Daoy (cell line): ENCODE measurements at places on chromosomes 2 and 18.

DNA sequence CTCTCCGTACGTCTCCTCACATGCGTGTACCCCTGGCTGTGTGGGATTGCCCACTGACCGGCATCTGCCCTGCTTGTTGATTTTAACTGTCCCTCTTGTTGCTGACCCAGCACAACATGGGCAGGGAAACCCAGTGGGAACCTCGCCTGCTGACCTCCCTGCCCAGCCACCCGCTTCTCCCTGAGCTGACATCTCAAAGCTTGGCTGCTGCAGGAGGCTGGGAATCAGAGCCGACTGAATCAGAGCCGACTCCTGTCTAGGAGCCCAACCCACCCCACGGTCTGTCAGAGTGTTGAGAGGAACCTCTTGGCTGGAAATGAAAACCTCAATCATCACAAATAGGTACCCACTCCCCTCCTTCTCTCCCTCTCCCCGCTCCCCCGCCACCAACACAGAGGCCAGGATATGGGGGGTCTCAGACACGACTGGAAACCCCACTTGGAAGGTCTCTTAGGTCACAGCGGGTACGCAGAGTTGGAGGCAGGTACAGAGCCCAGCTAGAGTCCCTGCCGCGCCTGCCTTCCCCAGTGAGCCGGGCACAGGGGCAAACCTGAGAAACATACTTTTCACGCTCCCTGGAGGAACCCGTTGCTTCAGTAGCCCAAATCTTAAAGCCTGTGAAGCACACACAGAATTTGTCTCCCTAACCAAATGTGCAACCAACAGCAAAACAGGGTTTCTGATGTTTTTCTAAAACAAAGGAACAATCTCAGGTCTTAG is 784 bp downstream of the EDAR start:
- no peak for DNase-seq

DNA sequence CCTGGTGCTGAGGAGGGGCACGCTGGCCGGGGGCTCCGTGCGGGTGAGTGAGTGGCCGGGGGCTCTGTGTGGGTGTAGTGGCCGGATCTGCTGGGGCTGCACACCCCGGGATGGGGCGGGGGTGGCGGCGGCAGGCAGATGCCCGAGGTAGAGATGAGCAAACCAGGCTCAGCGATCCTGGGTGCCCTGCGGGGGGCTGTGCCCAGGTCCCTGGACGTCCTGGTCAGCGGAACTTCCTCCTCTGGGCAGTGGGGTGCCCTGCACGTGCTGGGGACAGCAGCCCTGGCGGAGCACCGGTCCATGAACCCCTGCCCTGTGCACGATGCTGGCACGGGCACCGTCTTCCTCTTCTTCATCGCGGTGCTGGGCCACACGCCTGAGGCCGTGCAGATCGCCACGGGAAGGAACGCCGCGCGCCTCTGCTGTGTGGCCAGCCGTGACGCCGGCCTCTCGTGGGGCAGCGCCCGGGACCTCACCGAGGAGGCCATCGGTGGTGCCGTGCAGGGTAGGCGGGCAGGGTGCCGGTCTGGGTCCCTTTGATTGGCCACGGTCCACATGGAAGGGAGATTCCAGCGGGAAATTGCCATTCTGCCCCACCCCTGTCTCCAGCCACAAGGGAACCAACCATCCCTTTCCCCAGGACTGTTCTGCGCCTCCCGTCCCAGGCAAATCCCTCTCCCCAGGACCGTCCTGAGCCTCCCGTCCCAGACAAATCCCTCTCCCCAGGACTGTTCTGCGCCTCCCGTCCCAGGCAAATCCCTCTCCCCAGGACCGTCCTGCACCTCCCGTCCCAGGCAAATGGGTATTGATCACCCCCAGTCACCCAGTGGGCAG is 5.9 kb downstream of the NEU4 start:
- DNase-seq: no peak

- no peak for DNase-seq
Measured at GRCh38 chr18:63199743-63200241, 119.8 kb downstream of the BCL2 start.

GRCh38 chr2:198456418-198456817 is 652.0 kb downstream of the PLCL1 start:
- no peak for DNase-seq

GRCh38 chr2:230234845-230235244 is 9.3 kb downstream of the SP140 start:
- DNase-seq: peak; percentile 5
